ENCODE measurements at places on chromosomes 5 and 9.

DNA sequence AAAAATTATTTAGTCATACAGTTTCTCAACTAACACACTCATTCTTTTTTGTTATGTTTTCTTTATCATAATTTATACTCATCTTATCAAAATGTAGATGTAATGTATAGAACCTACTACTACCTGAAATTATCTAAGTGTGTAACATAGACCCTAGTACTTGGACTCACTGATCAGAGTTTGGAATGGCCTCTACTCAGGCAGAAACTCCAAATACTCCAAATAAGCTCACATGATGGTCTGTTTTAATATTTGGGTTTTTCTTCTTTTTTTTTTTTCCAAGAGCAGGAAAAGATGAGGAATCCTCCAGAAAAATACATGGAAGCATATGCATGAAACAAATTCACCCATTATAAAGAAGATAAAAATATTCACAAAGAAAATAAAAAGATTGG is 126.3 kb downstream of the PDE4D start:
- DNase-seq, result no peak

- DNase-seq, result no peak
Observed at GRCh38 chr9:19379697-19380046, 364 bp downstream of the RPS6 start.

- DNase-seq, result no peak
Observed at GRCh38 chr9:70563431-70564204, 149.2 kb upstream of the KLF9 start.

- no peak for DNase-seq
Observed at GRCh38 chr5:60010328-60010727, 116.8 kb upstream of the PDE4D start.

- DNase-seq, result no peak
Observed at GRCh38 chr5:123438244-123438643, 15.0 kb upstream of the CEP120 start.

DNA sequence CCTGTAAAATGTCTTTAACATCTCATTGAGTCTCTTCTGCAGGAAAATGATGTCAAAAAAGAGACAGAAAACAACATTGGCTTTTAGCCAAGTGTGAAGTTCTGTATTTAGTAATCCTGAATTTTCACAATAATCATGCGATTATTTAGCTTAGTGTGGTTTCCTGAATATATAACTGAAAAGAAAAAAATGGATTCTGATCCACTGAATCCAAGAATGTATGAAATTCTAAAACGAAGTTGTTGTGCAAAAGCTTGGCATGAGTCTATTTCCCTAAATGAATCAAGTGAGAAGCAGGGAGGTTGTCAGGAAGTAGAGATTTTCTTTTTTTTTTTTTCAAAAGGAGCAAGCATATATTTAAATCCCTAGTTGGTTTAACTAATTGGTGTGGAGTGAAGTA is 145.9 kb upstream of the CDH6 start:
- DNase-seq, result no peak

GRCh38 chr9:76441551-76442322 is 17.2 kb upstream of the GCNT1 start:
- no peak for DNase-seq

GRCh38 chr5:44885903-44886302 is 77.2 kb downstream of the MRPS30 start:
- no peak for DNase-seq

DNA sequence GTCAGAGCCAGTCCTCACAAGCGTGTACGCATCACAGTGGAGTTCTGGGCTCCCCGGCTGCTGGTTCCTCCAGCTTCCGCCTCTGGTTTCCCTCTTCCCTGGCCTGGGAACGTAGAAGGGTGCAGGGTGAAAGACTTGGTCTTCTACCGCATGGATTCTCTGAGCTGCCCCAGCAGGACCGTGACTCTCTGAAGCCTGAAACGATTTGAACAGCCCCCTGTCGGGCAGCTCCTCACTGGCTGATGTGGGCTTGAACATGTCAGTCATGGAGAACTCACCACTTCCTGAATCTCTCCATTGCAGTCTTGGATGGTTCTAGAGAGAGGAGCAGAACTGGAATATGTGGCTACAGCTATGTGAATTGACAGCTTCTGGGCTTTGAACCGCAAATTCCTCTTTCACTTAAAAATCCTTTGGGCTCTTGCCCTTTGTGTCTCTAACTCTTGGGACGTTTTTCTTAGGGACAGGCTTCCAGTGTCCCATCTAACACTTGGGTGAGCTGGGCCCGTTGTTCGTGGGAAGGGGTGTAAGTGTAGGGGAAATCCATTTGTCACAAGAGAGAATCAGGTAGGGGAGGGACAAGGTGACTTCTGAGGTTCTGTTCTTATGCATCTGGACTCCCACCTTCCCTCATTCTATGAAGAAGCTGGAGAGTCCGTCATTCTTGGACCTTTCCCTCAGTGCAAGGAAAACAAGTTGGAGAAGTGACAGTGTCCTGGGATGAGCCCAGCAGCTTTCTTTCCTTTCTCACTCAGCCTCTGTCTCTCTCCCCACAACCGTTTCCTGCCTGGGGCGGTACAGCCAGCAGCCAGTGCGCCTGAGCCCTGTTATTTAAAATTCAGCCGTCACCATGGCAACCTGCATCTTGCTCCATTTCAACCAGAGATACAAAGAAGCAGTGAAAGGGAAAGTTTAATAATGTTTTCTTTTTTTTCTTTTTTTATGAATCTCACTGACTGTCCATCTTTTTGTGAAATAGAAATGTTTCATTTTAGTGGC is 84.7 kb downstream of the PTTG1 start:
- no peak for DNase-seq

DNA sequence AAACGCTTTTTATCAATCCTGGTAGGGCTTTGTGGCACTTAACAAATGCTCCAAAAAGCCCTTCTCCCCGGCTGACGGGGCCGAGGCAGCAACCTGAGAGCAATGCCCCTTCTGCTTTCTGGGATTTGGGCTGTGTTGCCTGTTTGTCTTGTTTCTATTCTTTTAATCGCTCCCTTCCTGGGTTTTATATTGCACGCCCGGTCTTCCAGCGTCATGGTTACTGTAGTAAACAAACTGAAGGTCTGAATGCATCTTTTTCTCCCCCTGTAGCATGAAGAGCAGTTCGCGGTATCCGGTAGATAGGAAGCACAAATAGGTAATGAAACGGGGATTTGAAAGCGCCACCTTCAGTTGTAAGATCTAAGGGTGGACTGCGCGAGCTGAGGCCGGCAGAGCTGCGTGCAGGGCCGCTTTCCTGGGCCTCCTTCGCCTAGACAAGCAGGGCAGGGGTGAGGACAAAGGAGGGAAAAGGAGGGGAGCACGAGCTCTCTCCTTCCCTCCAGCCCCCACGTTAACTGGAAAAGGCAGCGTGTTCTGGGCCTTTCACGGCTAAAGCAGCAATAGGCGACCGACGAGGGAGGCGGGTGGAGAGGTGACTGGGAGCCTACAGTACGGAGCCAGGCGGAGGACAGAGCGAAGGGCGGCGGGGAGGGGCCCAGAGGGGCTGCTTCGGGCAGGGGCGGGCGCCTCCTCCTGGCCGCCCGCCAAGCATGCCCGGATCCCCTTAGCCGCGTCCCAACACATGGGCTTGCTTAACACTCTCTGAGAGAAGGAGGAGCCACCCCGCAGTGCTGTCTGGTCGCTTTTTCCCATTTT is 49.3 kb upstream of the ZNF366 start:
- DNase-seq, result no peak

Data from NCI-H446 (cell line).